ENCODE measurements at places on chromosomes 6 and 20.

- H3K4me3 ChIP-seq: no peak overlapping the region
- H3K36me3 ChIP-seq: no peaks in the 10 kb centered on the region
- H3K27me3 ChIP-seq: no peaks in the 10 kb centered on the region
- H3K27ac ChIP-seq: no peak overlapping the region
- DNase-seq: no peak
- H3K4me1 ChIP-seq: no peaks in the 10 kb centered on the region
Observed at GRCh38 chr6:127376685-127377084, 33.3 kb upstream of the ECHDC1 start.

- H3K4me3 ChIP-seq: no peak overlapping the region
- no peak for DNase-seq
- H3K27ac ChIP-seq: no peak overlapping the region
- no peaks in the 10 kb centered on the region for H3K27me3 ChIP-seq
Observed at GRCh38 chr6:157659536-157660271, 163.3 kb upstream of the SNX9 start.

GRCh38 chr6:24864343-24864742 lies 65.6 kb upstream of the ARMH2 start:
- H3K4me1 ChIP-seq: no peaks in the 10 kb centered on the region
- no peak overlapping the region for H3K4me3 ChIP-seq
- no peak overlapping the region for H3K27ac ChIP-seq
- no peaks in the 10 kb centered on the region for H3K36me3 ChIP-seq

DNA sequence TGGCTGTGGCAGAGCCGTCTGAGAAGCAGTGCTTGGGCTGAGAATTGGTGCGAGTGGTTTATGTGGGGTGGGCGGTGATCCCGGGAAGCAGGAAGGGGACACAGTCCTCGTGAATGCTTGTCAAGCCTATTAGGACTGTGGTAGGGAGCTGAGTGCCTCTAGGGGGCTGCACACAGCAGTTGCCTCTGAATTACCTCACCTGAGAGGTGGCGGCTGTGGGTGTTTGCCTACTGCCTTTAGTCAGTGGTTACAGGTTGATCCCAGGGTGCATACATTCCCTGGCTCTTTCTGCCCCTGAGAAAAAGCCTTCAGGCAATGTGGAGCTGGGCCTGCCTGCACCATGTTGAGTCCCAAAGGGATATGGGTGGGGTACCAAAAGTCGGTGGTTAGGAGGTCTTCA lies 5.2 kb downstream of the AP5S1 start:
- peaks cover 7% of the 10 kb centered on the region for H3K4me1 ChIP-seq
- no peak overlapping the region for H3K4me3 ChIP-seq
